ENCODE measurements at places on chromosomes 11 and 22.

- H3K27ac ChIP-seq = no peak overlapping the region
- no peak for DNase-seq
- no peak overlapping the region for H3K4me3 ChIP-seq
- no peaks in the 10 kb centered on the region for H3K27me3 ChIP-seq
- no peaks in the 10 kb centered on the region for H3K36me3 ChIP-seq
Observed at GRCh38 chr11:34405079-34405858, 33.5 kb upstream of the CAT start.

GRCh38 chr11:119640541-119640940, 88.5 kb downstream of the NECTIN1 start:
- H3K27me3 ChIP-seq = no peaks in the 10 kb centered on the region
- no peaks in the 10 kb centered on the region for H3K4me1 ChIP-seq
- H3K36me3 ChIP-seq = no peaks in the 10 kb centered on the region
- no peak overlapping the region for H3K4me3 ChIP-seq

DNA sequence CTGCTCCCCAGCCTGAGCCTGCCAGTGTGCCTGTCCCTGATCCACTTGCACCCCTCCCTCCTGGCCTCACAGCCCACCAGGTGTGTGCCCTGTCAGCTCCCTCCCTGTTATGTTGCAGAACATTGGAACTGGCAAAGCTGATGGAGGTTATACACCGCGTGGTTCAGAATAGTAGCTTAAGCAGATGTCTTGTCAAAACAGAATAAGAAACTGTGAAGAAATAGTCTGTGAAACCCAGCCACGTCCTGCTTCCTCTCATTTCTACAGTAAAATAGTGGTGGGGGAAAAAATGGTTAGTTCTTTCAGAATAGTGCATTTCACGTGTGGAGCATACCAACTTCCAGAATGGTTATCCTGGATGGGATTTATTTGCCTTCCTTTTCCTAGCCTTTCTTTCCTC, 161.2 kb upstream of the NAV2 start:
- H3K4me1 ChIP-seq = no peaks in the 10 kb centered on the region
- H3K27ac ChIP-seq = no peak overlapping the region
- no peak overlapping the region for H3K4me3 ChIP-seq
- no peak for DNase-seq

DNA sequence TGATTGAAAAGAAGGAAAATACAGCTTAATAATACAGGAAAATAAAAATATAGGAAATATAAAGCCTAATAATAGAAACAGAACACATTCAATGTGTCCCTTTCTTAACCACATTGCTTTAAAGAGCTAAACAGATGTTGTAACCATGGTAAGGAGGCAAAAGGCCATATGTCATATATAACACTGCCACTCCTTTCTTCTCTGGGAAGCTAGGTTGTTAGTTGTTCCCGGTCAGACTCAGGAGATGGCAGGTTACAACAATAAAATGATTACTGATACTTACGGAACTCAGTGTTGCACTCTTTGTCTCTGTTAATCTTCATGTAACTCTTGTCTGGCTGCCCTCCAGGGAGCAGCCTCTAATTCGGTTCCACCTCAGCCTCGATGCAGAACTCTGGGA, 134.7 kb upstream of the PGR start:
- H3K4me3 ChIP-seq = no peak overlapping the region
- H3K4me1 ChIP-seq = no peaks in the 10 kb centered on the region
- no peak overlapping the region for H3K27ac ChIP-seq
- no peaks in the 10 kb centered on the region for H3K36me3 ChIP-seq
- no peaks in the 10 kb centered on the region for H3K27me3 ChIP-seq
- no peak for DNase-seq

- H3K4me1 ChIP-seq = no peaks in the 10 kb centered on the region
- no peak overlapping the region for H3K27ac ChIP-seq
- DNase-seq = no peak
- H3K4me3 ChIP-seq = no peak overlapping the region
Observed at GRCh38 chr22:49100316-49100715, 727.4 kb downstream of the BRD1 start.

- no peak within 1 kb of the TSS for H3K4me3 ChIP-seq
- no peak within 1 kb of the TSS for H3K27ac ChIP-seq
- no peaks in the 10 kb centered on the region for H3K4me1 ChIP-seq
- no peaks in the 10 kb centered on the region for H3K27me3 ChIP-seq
- DNase-seq = no peak
- no peaks in the 10 kb centered on the region for H3K36me3 ChIP-seq
Observed at GRCh38 chr11:123995119-123995518, at the start of gene OR10G6. OR10G6 (minus strand) TSS chr11:123995161; CDS start chr11:123995161, 0 bp downstream.

- H3K4me1 ChIP-seq = peaks cover 27% of the 10 kb centered on the region
- H3K27me3 ChIP-seq = no peaks in the 10 kb centered on the region
- peaks cover 8% of the 10 kb centered on the region for H3K36me3 ChIP-seq
- peak overlapping the region; percentile 96 for H3K27ac ChIP-seq
- DNase-seq = no peak
Observed at GRCh38 chr11:65083134-65083833, 556 bp downstream of the CDCA5 start.

- peaks cover 25% of the 10 kb centered on the region for H3K27me3 ChIP-seq
- H3K27ac ChIP-seq = no peak overlapping the region
- peaks cover 9% of the 10 kb centered on the region for H3K4me1 ChIP-seq
- H3K36me3 ChIP-seq = no peaks in the 10 kb centered on the region
- no peak overlapping the region for H3K4me3 ChIP-seq
- no peak for DNase-seq
Observed at GRCh38 chr11:8260202-8260966, 3.3 kb downstream of the LMO1 start.

DNA sequence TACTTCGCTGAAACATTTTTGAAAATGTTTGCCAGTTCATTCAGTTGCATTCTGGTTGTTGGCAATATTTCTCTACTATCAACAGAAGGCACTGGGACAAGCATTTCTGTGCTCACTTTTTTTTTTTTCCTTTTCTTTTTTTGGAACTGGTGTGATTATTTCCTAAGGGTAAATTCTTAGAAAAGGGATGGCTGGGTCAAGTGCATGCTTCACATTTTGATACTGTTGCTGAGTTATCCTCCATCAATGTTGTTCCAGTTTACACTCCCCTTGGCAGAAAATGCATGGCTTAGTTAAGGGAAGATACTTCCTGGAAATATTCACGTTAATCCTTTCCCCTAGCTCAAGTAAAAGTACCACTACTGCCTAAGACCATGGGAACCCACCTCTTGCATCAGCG, 81.8 kb downstream of the OSBP2 start:
- no peaks in the 10 kb centered on the region for H3K27me3 ChIP-seq
- H3K4me3 ChIP-seq = no peak overlapping the region
- H3K36me3 ChIP-seq = no peaks in the 10 kb centered on the region
- no peak for DNase-seq

- no peaks in the 10 kb centered on the region for H3K36me3 ChIP-seq
- H3K27ac ChIP-seq = no peak overlapping the region
- H3K4me3 ChIP-seq = no peak overlapping the region
- no peaks in the 10 kb centered on the region for H3K4me1 ChIP-seq
- H3K27me3 ChIP-seq = no peaks in the 10 kb centered on the region
Observed at GRCh38 chr22:20282901-20283673, 15.0 kb upstream of the RTN4R start.

DNA sequence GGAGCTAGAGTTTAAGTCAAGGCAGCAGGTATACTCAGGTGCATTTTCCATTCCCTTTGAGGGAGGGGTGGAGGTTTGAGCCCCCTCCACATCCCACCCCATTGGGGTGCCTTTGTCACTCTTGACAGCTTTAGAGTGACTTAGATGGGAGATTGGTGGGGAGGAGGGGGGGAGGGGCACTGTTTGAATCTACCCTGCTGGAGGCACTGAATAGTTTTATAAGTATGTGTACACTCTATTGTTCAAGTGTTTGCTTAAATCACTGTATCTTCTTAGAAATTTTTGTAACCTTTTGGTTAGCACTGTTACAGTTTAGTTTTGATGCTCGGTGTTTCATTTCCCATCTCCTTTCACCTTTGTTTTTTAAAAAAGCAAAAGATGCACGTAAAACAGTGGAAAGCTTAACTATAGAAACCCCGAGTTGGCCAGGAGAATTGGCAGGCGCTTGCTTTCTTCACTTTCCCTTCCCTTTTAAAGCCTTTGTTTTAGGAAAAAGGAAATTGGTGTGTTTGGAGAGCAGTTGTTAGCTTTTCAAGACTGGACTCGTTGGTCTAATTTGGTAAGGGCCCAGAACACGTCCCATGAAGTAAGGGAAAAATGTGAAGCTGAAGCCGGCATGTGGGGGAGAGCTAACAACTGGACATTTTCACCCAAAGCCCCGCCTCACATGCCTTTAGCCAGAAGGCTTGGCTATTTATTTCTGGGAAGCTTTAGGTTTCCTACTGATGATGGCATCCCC, 42.8 kb downstream of the TNRC6B start:
- H3K4me1 ChIP-seq = no peaks in the 10 kb centered on the region
- DNase-seq = no peak
- H3K36me3 ChIP-seq = no peaks in the 10 kb centered on the region

GRCh38 chr11:16773981-16774935, 35.8 kb downstream of the C11orf58 start:
- no peaks in the 10 kb centered on the region for H3K36me3 ChIP-seq
- no peak overlapping the region for H3K4me3 ChIP-seq
- H3K27ac ChIP-seq = no peak overlapping the region
- H3K4me1 ChIP-seq = no peaks in the 10 kb centered on the region
- H3K27me3 ChIP-seq = no peaks in the 10 kb centered on the region

DNA sequence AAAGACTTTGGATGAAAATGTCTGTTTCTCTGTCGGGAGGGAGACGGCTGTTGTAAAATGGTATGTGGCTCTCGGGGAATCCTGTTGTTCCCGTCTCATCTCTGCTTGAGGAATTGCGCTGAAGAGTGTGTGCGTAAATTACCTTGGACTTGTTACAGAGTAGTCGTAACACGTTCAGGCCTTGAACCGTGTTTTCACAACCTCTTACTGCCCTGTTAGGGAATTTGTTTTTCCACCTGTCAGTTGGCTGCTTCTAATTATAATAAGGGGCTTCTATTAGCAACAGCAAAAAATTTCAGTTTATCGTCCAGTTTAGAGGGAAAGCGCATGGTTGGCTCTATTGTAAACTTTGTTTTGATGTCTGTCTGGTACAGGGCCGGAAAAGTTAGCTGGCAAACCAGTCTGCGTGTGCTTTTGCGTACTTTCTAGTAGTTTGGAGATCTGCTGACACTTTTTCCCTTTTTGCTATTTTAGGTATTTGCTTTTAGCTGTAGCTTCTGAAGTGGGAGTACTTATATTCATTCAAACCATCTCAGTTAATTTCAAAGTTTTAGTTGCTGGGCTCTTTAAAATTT, 1.5 kb downstream of the HIPK3 start:
- peaks cover 26% of the 10 kb centered on the region for H3K4me1 ChIP-seq
- H3K4me3 ChIP-seq = peak overlapping the region; percentile 85
- DNase-seq = peak; percentile 45
- no peaks in the 10 kb centered on the region for H3K27me3 ChIP-seq
- peak overlapping the region; percentile 63 for H3K27ac ChIP-seq

DNA sequence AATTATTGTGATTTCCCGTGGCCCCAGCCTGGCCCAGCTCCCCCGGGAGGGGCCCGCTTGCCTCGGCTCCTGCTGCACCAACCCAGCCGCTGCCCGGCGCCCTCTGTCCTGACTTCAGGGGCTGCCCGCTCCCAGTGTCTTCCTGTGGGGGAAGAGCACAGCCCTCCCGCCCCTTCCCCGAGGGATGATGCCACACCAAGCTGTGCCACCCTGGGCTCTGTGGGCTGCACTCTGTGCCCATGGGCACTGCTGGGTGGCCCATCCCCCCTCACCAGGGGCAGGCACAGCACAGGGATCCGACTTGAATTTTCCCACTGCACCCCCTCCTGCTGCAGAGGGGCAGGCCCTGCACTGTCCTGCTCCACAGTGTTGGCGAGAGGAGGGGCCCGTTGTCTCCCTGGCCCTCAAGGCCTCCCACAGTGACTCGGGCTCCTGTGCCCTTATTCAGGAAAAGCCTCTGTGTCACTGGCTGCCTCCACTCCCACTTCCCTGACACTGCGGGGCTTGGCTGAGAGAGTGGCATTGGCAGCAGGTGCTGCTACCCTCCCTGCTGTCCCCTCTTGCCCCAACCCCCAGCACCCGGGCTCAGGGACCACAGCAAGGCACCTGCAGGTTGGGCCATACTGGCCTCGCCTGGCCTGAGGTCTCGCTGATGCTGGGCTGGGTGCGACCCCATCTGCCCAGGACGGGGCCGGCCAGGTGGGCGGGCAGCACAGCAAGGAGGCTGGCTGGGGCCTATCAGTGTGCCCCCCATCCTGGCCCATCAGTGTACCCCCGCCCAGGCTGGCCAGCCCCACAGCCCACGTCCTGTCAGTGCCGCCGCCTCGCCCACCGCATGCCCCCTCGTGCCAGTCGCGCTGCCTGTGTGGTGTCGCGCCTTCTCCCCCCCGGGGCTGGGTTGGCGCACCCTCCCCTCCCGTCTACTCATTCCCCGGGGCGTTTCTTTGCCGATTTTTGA, 3.3 kb upstream of the ANKRD13D start:
- peaks cover 17% of the 10 kb centered on the region for H3K4me1 ChIP-seq
- no peak for DNase-seq
- H3K27ac ChIP-seq = no peak overlapping the region
- no peak overlapping the region for H3K4me3 ChIP-seq
- no peaks in the 10 kb centered on the region for H3K27me3 ChIP-seq
- H3K36me3 ChIP-seq = no peaks in the 10 kb centered on the region

DNA sequence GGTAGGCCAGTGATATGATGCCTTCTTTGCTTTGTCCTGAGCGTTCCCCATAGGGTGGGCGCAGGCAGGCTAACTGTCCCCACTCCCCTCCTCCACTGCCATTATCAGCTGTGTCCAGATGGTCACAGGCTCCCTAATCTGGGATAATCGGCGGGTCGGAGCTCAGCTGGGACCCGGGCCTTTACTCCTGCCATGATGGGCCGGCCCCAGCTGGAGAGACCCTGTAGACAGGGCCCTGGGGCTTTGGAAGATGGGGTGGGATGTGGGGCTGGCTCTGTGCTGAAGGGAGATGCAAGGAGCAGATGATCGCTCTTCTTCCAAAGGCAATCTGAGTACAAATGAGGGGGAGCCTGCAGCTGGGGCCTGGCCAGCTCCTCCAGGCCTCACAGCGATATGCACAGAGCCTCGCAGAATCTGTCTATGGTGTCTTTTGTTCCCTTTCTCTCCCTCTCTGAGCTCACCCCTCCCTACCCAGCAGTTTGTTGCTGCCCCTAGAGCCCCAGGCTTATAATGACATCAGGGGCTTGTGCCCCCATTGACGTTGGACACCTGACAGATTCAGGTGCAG, 11.9 kb downstream of the KLHL35 start:
- no peak overlapping the region for H3K4me3 ChIP-seq
- no peaks in the 10 kb centered on the region for H3K36me3 ChIP-seq
- H3K27me3 ChIP-seq = no peaks in the 10 kb centered on the region
- H3K4me1 ChIP-seq = peaks cover 18% of the 10 kb centered on the region
- DNase-seq = no peak
- no peak overlapping the region for H3K27ac ChIP-seq

- no peaks in the 10 kb centered on the region for H3K27me3 ChIP-seq
- H3K4me1 ChIP-seq = no peaks in the 10 kb centered on the region
Observed at GRCh38 chr11:70420008-70420464, 21.7 kb downstream of the CTTN start.

- peaks cover 3% of the 10 kb centered on the region for H3K4me1 ChIP-seq
- no peaks in the 10 kb centered on the region for H3K36me3 ChIP-seq
- H3K27me3 ChIP-seq = no peaks in the 10 kb centered on the region
Observed at GRCh38 chr11:107962181-107962580, 33.9 kb downstream of the RAB39A start.

Data from Panc1 (cell line).